ENCODE measurements at places on chromosomes 6 and 20. TPM values are rescaled to one million over a fixed set of nuclear protein-coding genes. Genes with fewer than 3 reads are reported as not detected.

CLPSL2 gene
- total RNA-seq: not detected

GRCh38 chr6:155687645-155688044, 232.0 kb upstream of the NOX3 start:
- peak; percentile 33 for DNase-seq

DNA sequence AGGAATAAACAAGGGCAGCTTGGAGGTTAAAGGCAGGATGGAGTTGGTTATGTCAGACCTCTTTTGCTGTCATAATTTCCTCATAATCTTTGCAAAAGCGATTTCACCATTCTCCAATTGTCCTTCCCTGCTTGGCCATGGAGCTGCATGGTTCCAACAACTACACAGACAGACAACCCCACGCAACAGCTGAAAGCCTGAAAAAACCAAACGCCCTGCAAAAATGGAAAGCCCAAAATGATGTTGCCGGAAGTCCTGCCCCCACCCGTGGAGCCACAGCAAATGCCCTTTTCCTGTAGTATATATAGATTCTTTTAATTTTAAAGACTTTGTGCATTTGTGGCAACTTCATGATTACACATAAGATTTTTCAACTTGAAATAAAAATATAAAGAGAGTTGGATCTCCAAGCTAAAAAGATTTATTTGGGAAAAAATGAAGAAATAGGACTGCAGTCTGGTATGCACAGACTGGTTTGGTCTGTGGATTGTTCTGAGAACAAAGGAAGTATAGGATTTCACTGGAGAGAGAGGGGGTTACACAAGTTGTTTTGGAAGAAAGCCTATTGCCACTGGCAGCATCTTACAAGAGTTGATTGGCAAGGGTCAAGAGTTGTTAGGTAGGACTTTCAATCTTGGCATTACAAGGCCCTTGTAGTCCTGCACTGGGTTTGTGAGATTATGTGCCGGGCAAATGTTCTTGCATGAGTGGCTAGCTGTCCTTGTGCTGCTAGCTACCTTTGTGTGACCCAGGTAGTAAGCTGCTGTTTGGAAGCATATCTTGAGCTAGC, 190.0 kb downstream of the C6orf118 start:
- DNase-seq: peak; percentile 43

DNA sequence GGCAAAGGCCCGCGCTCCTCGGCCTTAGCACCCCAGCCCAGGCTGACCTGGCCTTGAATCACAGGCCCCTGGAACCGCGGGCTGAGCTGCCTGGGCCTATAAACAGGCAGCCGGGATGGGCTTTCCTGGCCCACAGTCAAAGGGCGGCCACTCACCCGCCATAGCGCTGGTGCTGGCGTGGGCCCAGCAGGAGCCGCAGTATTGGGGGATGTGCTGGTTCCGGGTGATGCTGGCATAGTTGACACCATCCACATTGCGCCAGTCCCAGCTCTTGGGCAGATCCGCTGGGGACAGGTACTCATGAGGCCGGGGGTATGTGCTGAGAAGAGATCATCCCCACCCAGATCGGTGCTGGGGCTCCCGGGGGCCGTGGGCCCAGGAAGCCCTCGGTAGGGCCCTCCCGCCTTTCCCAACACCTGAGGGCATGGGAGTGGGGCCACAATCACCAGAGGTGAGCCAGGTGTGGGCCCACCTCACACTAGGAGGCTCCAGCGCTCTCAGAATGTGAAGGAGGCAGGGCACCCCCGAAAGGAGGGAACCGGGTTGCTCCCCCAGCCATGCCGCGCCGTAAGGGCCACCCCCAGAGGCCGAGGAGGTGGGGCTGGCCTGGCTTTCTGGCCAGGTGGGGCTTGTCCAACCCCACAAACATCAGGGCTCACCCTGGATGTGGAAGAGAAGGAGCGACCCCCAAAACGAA, 739 bp downstream of the CTSZ start:
- no peak for DNase-seq

DNA sequence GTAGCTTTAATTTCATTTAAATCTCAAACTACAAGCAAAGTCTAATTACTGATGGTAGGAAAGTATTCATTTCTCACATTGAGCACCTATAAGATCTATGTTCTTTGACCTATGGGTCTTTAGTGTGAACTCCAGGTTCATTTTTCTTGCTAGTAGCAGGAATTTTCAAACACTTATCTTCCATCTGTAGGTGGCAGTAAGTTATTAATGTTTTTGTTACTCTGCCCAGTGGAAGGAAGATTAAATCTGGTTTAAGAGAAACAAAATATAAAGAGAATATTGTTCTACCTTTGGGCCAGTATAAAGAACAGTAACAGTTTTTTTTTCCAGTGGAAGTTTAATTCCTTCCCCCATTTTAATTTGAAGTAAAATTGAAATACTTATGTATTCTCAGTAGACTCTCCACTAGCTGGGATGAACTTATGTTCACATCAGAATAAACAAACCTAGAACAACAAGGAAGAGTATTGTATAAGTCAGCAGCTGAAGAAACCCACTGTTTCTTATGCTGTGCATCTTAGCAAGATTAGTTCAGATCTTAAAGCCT, 328.2 kb downstream of the PHF3 start:
- DNase-seq: no peak

DNA sequence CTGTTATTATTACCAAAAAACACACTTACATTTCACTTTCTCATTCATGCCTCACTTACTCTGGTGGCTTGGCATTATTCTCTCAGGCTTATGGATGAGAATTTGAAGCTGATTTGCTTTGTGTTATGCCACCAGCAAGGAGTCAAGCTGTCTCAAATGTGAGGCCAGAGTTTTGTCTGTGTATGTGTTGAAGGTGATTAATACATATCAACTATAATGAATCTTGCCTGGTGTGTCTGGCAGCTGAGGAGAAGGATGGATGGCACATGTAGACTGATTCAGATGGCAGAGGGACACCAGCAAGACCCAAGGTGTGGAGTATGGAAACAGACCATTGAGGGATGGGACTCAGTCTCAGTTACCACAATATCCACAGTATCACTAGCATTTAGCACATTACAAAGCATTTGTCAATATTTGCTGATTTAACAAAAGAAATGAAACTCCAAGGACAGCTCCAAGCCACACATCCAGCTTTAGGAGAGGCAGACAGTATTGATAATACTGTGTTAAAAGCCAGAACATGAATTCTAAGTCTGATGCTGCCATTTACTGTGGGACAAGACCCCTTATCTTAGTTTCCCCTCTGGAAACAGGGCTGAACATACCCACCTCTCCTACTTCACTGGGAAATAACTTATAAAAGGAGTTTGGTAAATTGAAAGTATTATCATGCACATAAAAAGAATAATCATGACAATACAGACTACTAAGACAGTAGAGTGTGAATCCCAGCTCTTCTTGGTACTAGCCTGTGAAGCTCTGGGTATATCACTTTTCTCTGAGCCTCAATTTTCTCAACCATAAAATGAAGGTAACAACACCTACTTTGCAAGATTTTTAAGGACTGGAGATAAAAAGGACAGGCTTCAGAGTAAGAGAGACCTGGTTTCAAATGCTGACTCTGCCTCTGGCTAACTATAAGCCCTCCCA, 11.2 kb downstream of the BCL2L1 start:
- DNase-seq: no peak

DNA sequence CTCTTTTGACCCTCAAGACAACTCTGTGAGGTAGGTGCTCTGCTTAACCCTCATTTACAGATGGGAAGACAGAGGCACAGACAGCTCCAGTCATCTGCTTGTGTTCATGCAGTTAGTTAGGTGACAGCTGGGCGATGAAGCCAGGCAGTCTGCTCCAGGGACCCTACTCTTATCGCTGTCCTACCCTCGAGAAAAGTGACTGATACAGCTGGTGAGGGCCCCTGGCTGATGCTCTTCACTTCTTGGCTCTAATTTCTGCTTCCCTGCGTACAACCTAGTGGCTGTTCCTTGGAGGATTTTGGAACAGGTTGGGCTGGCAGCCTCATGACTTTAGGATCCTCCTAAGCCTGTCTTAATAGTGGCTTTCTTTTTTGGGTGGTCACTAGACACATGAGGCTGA, 9.1 kb upstream of the TJAP1 start:
- no peak for DNase-seq

DNA sequence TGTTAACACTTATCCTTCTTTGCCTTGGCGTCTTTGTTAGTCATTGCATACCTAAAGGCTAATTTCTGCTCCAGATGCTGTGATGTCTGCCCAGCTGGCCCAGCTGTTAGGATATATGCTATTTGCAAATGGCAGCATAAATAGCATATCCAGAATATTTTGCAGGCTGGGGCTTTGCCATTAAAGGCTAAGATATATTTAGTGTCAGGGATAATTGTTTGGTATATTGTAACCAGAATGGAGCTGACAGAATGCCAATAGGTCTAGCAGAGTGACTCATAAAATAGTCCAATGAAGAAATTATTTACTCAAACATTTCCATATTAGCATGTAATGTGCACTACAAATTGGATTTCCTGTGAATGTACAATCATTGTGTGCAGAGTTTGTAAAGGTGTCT, 584.1 kb upstream of the FLRT3 start:
- DNase-seq: no peak

GRCh38 chr6:154537511-154538325, 27.2 kb upstream of the CNKSR3 start:
- DNase-seq: no peak

- peak; percentile 68 for DNase-seq
Measured at GRCh38 chr6:132513831-132514545, 1.1 kb upstream of the STX7 start.

DNA sequence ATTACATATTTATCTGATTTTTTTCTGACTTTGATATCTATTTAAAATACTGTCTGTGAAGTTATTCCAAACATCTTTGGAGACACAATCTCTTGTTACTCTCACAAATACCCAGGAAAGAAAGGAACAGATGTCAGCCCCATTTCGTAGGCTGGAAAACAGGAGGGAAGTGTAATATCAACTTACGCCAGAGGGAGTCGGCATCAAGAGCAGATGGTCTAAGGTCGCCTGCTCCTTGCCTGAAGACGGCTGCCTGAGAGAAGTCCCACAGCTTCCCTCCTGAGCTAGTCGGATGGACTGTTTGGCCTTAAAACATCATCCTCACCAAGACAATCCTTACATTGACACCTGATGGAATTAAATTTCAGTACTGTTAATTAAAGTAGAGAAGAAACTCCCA, 13.4 kb downstream of the CST7 start:
- DNase-seq: no peak

- DNase-seq: no peak
Measured at GRCh38 chr6:75281653-75282052, 2.9 kb downstream of the TMEM30A start.

- no peak for DNase-seq
Measured at GRCh38 chr6:137489046-137490005, 4.9 kb downstream of the OLIG3 start.
